ENCODE measurements at places on chromosomes 4 and X.

GRCh38 chrX:40245488-40246071, 147.8 kb upstream of the BCOR start:
- DNase-seq: peak; percentile 28

DNA sequence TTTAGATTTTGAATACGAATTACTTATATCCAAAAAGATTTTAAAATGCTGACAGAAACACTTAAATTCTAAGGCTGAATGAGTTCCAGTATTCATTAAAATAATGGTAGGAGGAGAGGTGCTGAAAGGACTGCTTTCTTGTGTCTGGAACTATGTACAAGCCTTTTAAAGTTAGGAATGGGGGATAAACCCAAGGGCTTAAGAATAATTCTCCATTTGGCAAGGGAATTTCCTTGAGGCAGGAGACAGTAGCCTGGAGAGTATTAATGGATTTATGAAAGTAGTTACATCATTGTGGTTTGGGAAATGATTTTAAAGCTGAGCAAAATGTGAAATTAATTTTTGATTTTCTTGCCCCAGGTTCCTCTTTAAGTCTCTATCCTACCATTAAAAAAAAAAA, 266.5 kb upstream of the KCNIP4 start:
- no peak for DNase-seq

DNA sequence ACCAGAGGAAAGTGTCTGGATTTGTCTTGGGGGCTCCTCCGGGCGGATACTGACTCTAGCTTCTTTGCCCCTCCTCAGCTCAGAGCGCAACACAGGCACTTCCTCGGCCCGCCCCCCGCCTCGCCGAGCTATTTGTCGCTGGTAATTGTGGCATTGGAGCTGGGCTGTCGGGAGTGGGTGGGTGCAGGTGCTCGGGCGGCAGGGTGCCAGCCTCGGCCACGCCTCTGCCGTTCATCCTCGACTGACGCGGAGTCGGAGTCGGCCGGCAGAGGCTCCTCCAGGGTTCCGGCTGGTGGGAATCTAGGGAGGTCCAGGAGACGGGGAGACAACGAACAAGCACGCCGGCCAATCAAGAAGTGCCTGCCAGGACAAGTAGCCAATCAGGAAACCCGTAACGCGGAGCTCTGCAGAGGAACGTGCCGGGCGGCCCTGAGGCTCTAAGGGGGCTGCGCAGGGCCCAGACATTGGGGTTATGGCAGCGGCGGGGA, 3.9 kb upstream of the SYN1 start:
- DNase-seq: peak; percentile 75

GRCh38 chrX:145923376-145923775, 105.7 kb downstream of the SLITRK2 start:
- no peak for DNase-seq

GRCh38 chrX:52995987-52996331, 37.6 kb upstream of the FAM156A start:
- DNase-seq: no peak

- DNase-seq: no peak
Measured at GRCh38 chr4:52244103-52244775, 193.1 kb downstream of the SPATA18 start.

DNA sequence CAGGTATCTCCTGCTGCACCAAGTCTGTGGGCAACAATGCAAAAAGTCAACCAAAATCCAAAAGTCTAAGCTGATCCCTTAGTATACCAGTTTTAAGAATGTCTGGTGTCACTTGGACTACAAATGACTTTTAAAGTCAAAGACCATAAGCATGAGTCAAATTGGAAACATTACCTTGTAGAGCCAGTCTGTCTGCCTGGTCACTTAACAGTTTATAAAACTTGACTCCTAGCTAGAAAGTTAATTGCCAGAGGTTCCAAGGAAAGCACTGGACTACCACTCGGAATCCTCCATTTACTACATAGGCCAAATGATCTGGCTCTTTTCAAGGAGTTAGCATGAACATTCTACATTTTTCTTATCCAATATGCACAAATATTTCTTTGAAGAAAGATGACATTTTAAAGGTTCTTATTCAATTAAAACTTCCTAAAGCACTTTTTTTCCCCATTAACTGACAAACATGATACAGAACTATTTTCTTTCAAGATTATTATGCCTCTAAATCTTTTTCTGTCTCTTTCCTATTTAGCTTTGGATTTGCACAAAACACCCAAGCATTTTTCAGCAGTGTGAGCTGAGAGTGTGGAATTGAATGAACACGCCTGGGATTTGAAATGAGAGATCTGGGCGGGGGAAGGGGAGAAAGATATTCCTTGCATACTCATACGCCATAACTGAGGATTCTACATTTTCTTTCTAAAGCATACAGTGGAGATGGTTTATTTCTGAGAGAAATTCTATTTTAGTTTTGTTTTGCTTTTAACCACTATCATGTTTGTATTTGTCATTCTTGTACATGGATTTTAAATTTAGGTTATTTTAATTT, 188.4 kb downstream of the SHROOM3 start:
- no peak for DNase-seq

DNA sequence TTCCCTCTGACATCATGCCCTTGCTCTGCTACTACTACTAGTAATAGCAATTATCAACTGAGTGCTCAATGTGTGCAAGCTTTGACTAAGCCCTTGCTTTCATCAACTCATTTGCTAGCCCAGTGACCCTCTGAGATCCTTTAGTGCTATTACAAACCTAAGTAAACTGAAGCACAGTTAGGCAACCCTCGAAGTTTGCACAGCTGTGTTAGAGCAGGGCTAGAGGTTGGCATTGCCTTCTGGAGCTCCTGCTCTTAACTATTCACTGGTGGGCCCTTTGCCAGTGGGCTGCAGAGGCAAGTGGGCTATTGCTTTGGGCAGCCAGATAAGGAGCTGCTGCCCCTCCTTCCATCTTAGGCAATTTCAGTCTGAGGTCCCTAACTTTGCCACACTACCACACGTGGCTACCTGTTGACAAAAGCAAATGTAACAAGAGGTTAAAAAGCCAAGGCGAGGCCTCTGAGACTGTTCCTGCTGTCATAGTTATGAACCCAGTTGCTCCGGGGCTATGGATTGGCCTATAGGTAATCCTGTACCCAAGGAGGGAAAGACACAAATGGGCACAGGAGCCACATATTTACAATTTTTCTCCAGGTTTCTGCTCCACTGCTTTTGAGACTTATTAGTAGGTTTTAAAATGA, 41.5 kb upstream of the ANKRD50 start:
- DNase-seq: peak; percentile 11

DNA sequence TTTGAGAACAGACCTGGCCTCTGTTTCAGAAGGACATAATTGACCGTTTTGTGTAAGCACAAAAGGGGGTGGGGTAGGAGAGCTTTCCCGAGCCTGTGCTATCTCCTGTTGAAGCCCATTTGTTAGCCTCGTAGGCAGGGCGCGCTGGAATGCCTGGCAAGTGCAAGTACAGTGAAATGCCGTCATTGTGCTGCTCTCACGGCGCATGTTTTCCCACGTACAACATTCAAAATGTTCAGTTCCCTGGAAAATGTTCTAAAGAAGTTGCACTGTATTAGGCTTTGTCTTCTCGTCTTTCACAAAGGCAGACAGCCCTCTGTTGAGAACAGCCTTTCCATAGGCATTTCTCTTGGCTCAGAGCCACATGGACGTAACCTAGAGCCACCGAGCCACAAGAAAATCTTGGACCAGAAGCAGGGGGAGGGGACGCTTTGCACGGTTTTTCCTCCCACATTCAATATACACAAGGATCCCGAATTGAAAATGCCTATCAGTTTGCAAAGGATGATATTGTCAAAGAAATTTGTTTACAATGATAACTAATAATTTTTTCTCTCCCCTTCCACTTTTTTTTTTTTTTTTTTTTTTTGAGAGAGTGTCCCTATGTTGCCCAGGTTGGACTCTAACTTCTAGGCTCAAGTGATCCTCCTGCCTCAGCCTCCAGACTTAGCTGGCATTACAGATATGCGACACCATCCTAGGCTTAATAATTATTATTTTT, 54.6 kb upstream of the RAPGEF2 start:
- peak; percentile 69 for DNase-seq

DNA sequence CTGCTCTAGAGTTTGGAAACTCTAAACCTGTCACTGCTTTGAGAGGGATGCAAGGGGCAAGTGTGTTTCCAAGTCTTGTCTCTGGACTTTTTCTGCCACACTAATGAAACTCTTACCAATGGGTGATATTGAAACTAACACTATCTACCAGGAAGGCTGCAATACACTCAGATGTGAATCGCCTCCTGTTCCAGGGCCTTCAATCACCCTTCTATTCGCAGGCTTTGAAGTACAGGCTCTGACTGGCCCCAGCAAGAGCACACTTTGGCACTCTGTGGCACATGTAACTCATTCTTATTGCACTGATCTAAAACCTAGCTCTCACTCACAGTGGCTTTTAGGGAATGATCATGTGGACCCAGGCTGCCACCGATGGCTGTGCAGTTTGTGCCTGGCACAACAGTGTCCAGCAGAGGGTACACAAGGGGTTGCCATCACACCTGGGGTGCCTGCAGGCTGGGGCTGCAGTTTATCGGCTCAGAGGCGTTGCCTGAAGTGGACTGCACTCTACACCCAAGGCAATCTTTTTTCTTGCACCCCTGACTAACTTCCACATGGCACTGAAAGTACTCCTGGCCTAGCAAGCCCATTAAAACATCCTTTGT, 210.8 kb downstream of the MGST2 start:
- DNase-seq: no peak

GRCh38 chr4:173685165-173685830, 155.3 kb upstream of the HAND2 start:
- DNase-seq: no peak

GRCh38 chrX:151714362-151714761, 1.5 kb upstream of the FATE1 start:
- no peak for DNase-seq

DNA sequence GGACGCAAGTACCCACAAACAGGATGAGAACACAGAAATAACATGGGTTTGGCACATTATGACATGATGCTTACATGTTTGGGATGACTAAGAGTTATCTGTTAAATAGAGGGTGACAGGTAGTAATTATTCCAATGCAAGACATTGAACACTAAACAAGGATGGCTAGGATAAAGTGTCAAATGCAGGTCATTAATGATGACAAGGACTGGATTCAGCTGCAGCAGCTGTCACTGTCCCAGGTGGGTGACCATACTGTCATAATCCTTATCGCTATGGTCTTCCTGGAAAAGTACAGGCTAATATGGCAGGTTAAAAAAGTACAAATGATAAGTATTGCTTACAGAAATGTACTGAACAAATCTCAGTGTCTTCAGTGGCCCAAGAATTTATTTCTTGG, 123.9 kb downstream of the ANTXR2 start:
- no peak for DNase-seq

- peak; percentile 50 for DNase-seq
Measured at GRCh38 chrX:153922932-153923857, 2.9 kb downstream of the ARHGAP4 start.

DNA sequence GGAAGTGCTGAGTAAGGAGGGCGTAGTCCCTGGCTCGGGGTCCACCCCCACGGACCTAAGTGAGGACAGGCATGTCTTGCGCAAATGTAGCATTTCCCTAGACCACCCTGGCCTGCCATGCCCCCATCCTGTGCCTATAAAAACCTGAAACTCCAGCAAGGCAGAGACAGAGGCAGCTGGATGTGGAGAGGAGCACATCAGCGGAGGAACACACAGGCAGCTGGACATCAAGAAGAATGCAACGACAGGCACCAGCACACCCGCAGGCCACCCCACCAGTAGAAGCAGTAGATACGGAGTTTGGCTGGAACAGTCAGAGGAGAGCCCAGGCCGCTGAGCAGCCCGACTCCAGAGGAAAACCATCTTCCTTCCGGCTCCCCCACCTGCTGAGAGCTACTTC, 345.9 kb downstream of the FSTL5 start:
- no peak for DNase-seq
